ENCODE measurements at places on chromosomes 11 and 22.
A peak's percentile ranks its signal among the peaks of the same experiment; 100 is the strongest.

DNA sequence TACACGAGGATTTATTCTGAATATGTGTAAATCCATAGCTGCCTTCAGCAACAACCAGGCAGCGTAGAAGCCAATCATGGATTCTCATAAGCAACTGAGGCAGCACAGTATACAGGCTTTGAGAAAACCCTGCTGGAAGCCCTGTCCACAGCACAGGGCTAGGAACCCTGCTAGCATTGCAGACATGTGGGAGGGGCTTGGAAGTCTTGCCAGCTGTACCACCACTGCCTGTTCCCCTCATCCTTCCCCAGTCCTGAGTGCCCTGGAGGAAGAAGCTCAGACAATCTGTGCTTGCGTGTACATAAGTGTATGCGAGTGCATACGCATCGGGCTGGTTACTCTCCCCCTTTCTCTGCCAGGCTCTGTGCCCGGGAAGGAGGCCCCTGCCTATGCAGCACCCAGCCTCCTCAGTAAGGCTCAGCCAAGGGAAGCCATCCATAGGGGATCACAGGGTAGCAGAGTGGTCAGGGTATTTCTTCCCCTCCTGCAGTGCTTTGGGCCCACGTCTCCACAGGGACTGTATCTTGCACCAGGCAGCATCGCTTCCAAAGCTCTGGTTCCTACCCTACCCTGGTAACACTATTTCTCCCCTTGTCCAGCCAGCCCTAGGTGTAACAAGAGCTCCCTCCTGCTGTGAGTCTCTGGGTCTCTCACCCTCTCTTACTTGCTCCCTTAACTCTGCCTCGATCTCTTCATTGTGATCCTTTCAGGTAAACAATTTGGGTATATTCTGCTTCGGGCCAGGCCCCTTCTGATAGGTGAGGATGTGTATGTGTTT, 90.5 kb downstream of the GALNT18 start:
- DNase-seq = no peak

DNA sequence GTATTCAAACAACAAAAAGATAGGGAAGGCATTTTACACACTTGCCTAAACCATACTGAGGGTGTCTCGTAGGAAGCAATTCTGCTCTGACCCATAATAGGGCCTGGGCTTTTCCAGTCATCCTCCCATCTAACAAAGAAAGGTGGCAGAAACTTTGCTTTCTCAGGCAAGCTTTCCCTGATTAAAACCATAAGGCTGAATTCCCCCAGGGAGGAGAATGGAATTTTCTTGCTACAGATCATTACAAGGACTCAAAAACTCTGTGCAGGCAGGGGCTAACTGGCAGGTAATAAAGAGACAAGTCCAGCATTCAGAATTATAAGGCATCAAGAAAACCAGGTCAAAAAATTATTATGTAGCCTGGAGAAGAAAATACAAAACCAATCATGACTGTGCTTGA, 90.4 kb downstream of the RBFOX2 start:
- no peak for DNase-seq

GRCh38 chr22:25939384-25939783, 197.4 kb downstream of the MYO18B start:
- no peak for DNase-seq

DNA sequence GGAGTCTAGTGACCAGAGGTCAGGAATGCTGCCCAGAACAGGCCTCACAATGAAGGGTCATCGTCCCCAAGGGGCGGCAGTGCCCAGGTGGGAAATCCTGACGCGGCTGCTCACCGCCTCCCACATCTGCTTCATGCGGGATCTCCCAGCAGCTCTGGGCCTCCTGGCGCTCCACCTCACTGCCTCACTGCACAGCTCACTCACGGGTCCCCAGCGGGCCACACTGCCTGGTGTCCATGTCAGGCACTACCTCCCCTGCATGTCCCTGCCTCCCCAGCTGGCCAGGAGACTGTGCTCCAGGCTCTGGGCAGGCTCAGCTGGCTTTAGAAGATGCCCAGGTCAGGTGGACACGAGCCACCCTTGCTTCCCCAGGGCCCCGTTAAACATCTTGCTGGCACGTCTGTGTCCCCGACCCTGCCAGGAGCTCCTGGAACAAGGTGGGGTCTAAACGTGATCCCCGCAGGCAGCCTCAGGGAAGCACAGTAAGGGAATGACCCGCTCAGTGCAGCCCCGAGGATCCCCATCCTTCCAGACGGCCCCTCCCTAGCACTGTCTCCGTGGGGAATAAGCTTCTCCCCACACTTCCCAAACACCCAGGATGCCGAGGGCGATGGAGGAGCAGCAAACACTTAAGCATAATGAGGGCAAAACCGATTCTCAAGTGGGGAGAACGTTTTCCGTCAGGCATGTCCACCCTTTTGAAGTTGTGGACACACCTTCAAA, 93.2 kb downstream of the TRMU start:
- DNase-seq = no peak

- DNase-seq = no peak
These were observed 93.0 kb downstream of the SWAP70 start for GRCh38 chr11:9756878-9757277.

GRCh38 chr22:39712751-39713525, 142.4 kb downstream of the CACNA1I start:
- no peak for DNase-seq

- DNase-seq = peak; percentile 43
These were observed 369.6 kb upstream of the CADM1 start for GRCh38 chr11:115873813-115874212.

DNA sequence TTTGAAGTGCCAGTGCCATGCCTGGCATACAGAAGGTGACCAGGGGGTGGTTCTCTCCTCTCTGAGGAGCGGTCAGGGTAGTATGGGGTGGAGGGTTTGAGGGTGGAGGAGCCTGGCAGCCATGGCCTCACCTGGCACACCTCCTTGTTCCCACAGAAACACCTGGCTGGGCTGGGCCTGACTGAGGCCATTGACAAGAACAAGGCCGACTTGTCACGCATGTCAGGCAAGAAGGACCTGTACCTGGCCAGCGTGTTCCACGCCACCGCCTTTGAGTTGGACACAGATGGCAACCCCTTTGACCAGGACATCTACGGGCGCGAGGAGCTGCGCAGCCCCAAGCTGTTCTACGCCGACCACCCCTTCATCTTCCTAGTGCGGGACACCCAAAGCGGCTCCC, 9.6 kb downstream of the SERPINH1 start:
- DNase-seq = no peak

- DNase-seq = no peak
These were observed 55.5 kb downstream of the DGCR2 start for GRCh38 chr22:19066531-19067271.

- no peak for DNase-seq
These were observed 18.9 kb upstream of the THY1 start for GRCh38 chr11:119441898-119442243.

DNA sequence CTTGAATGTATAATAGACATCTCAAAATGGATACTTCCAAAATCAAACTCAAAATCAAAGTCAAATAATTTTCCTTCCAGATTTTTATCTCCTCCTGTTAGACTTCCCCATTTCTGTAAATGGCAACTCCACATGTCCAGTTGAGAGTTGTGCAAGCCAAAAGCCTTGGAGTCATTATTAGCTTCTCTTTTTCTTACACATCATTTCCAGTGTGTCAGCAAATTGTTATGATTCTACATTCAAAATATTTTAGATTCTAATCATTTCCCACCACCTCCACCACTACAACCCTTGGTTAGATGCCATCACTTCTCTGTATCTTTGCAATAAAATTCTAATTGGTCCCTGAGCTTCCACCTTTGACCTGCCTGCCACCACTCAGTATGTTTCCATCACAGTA, 155.7 kb downstream of the CNTN5 start:
- DNase-seq = no peak

DNA sequence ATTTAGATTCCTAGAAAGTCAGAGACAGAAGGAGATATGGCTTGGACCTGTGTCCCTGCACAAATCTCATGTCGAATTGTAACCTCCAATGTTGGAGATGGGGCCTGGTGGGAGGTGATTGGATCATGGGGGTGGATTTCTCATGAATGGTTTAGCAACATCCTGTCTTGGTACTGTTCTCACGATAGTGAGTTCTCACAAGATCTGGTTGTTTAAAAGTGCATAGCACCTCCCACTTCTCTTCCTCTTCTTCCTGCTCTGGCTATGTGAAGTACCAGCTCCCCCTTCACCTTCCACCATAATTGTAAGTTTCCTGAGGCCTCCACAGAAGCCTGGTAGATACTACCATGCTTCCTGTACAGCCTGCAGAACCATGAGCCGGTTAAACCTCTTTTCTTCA, 27.6 kb upstream of the PAMR1 start:
- no peak for DNase-seq

Measured in inflammatory macrophage treated with lipopolysaccharide for 4 hours (primary cell).